ENCODE measurements at places on chromosomes 4 and X.
A peak's percentile ranks its signal among the peaks of the same experiment; 100 is the strongest.

DNA sequence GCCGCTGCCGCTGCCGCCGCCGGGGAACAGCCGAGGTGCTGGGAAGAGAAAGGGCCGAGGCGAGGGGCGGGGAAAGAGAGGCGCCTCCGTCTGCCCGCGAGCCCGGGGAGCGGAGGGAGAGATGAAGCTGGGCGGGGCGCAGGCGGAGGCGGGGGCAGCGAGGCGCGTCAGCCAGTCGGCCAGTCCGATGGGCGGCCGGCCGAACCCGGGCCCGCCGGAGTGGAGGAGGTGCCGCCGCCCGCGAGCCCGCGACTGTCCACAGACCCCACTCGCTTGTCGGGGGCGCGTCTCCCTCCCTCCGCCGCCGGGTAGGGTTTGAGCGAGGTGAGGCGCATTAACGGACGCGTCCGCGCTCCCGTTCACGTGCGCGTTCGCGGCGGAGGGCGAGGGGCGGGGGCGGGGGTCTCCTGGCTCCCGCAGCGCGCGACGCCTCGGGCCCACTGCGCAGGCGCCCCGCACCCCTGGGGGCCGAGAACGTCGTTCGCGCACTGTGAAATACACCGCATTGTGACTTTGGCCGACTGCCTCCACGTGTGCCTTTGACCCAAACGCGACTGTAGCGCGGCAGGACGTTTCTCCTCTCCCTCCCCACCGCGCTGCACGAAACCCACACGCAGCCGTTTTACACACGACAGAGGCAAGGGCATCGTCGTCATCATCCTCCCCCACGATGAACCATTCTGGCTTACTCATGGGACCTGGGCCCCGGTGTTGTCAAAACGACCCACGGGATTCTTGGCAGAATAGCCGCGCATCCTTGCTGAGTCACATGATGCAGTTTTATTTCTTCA is at the start of gene NUDT11:
NUDT11 (minus strand) TSS at position 92 of the 791 bp plus-strand sequence. CDS start 148 bp downstream, outside the sequence.
- peak; percentile 71 for DNase-seq

- peak; percentile 68 for DNase-seq
Observed at GRCh38 chr4:112704991-112705845, 68.3 kb downstream of the LARP7 start.

GRCh38 chrX:21939906-21940305 is 603 bp upstream of the SMS start:
- no peak for DNase-seq

DNA sequence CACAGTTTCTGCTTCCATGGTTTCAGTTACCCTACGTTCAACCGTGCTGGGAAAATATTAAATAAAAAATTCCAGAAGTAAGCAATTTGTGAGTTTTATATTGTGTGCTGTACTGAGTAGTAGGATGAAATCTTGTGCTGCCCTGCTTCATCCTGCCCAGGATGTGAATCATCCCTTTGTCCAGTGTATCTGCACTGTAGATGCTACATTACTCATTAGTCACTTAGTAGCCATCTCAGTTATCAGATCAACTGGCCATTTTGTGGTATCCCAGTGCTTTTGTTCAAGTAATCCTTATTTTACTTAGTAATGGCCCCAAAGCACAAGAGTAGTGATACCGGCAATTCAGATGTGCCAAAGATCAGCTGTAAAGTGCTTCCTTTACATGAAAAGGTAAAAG is 97.9 kb downstream of the COX18 start:
- peak; percentile 96 for DNase-seq

DNA sequence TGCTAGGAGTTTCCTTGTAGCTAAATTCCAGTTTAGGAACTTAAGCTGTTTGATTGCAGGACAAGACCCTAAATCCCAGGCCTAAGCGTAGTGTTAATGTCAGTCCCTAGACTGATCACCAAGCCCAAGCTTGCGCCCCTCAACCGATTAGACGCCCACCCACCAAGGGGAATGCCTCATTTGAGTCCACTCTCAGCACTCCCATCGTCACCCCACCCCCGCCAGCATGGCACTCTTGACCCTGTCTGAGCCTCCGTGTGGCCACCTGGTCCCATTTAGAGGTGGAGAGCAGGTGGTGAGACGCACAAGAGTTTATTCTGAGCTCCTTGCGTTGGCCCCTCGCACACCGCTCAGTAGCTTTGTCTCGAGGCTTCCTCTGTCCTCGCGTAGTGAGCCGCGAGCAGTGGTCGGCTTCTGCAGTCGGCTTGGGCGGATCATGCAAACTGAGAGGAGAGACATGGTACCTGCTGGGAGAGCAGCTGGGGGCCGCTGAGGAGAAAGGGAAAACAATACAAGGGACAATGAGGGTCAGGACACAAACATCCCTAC is 48.5 kb upstream of the ZNF157 start:
- DNase-seq: no peak

DNA sequence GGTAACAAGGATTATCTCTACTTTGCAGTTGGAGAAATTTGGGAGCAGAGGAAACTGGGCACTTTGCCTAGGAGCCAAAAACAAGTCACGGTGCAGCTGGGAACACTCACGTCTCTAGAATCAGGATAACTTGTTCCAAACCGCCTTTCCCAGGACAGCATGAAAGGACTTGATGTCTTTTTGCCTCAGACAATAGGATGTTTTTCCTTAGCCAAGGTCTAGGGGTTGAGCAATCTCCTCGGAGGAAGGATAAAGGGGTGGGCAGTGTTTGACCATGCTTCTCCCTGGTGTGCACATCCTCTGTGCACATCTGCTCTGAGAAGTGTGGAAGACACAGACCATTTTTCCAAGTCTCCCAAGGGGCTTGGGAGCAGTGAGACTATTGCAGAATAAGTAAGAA is 1.7 kb upstream of the SPARCL1 start:
- DNase-seq: peak; percentile 37

GRCh38 chrX:18075603-18076002 is 145.1 kb downstream of the BEND2 start:
- no peak for DNase-seq

- DNase-seq: no peak
Observed at GRCh38 chr4:849478-850175, 23.7 kb upstream of the CPLX1 start.

DNA sequence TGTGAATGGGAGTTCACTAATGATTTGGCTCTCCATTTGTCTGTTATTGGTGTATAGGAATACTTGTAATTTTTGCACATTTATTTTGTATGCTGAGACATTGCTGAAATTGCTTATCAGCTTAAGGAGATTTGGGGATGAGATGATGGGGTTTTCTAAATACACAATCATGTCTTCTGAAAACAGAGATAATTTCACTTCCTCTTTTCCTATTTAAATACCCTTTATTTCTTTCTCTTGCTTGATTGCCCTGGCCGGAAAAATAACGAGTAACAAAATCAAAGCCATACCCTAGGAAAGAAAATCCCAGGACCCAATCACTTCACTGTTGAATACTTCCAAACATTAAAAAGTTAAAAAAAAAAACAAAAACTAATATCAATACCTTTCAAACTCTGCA is 67.7 kb upstream of the UGT2B4 start:
- DNase-seq: no peak

GRCh38 chr4:42167709-42168108 is 15.3 kb upstream of the BEND4 start:
- no peak for DNase-seq

DNA sequence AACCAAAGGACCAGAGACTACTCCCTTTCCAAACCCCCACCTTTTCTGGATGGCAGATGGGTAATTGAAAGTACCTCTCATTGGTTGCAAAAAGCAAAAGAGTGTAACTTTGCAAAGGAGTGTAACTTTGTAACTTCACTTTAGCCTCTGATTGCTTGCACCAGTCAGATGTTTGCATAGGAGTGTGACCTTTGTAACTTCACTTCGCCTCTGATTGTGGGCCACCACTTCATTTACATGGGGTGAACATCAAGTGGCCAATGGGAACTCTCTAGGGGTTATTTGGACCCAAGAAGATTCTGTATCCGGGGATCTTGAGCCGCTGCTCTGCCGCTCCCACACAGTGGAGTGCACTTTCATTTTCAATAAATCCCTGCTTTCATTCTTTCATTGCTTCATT is 9.9 kb upstream of the SLC25A43 start:
- no peak for DNase-seq

- DNase-seq: no peak
Observed at GRCh38 chrX:134158821-134159512, 78.0 kb upstream of the CCDC160 start.

DNA sequence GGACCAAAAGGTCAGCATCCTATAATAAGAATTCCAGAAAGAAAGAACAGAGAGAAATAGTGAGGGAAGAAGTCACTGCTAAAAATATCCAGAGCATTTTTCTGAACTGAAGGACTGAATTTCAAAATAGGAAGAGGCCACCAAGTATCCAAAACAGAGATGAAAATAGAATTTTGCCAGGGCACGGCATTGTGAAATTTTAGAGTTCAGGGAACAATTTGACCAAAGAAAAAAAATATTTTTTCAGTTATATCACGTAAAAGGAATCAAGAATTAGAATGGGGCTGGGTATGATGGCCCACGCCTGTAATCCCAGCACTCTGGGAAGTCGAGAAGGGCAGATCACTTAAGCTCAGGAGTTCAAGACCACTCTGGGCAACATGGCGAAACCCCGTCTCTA is 65.4 kb downstream of the FGFBP1 start:
- DNase-seq: no peak

DNA sequence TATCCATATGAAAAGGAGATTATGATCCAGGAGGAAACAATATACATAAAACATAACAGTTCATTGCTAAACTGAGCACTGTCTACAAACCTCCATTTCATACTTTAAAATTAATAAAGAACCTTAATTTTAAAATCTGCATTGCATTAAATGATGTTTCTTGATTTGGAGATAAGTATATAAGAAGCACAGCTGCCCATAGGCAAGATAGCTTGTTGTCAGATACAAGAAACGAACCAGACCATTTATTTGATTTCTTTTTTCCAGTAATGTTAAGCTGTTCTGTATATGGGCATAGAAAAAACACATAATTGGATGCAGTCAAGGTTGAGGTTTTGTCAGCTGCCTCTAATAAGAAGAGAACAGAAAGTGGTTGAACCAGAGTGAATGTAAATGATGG is 6.4 kb downstream of the GUF1 start:
- no peak for DNase-seq

GRCh38 chr4:89308161-89308500 is 531 bp upstream of the GPRIN3 start:
- DNase-seq: peak; percentile 16

GRCh38 chr4:105236202-105236915 is 89.7 kb downstream of the TET2 start:
- DNase-seq: no peak

GRCh38 chr4:80484712-80485111 is 149.2 kb downstream of the CFAP299 start:
- peak; percentile 14 for DNase-seq

- DNase-seq: no peak
Observed at GRCh38 chr4:108247387-108248049, 78.8 kb upstream of the LEF1 start.

DNA sequence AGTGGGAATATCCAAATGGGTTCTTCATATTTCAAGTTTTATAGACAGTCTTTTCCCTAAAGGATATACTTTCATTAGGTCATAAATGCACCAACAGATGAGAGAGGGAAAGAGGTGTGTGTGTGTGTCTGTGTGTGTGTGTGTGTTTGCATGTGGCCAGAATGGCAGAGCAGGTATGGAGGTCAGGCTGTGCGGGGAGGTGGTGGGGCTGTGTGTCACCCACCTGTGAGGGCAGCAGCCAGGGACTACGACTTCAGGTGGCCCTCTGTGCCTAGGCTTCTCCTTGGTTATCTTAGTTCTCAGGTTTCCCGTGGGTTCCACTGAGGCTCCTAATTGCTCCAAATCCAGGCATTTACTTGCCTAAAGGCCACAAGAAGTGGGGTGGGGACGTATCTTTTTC is 14.6 kb downstream of the HAND2 start:
- DNase-seq: no peak

DNA sequence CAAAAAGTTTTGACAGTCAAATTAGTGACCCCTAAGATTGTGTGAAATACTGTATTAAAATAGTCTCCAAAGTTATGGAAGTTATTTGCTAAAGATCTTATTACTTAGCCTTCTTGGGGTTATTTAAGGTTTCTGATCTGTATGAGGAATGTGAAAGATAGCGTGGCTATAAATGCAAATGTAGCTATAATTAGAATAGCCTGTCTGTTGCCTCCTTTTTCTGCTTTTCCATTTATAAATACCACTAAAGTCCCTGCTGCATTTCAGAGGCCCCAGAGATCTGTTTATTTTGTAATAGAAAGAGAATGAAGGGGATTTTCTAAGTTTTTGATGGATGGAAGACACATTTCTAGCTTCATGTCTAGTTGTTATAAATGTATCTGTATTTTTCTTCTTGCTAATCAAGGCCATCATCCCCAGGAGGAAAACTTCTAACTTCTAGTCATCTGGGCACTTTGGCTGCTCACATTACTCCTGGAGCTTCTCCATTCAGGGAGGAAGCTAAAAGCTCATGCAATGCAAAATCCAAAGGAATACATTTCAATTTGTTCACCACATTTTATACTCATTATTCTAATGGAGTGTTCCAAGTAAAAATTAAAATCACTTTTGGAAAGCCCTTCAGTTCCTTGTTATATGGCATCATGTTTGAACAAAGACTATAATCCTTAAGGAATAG is 73.9 kb downstream of the INTS12 start:
- no peak for DNase-seq

DNA sequence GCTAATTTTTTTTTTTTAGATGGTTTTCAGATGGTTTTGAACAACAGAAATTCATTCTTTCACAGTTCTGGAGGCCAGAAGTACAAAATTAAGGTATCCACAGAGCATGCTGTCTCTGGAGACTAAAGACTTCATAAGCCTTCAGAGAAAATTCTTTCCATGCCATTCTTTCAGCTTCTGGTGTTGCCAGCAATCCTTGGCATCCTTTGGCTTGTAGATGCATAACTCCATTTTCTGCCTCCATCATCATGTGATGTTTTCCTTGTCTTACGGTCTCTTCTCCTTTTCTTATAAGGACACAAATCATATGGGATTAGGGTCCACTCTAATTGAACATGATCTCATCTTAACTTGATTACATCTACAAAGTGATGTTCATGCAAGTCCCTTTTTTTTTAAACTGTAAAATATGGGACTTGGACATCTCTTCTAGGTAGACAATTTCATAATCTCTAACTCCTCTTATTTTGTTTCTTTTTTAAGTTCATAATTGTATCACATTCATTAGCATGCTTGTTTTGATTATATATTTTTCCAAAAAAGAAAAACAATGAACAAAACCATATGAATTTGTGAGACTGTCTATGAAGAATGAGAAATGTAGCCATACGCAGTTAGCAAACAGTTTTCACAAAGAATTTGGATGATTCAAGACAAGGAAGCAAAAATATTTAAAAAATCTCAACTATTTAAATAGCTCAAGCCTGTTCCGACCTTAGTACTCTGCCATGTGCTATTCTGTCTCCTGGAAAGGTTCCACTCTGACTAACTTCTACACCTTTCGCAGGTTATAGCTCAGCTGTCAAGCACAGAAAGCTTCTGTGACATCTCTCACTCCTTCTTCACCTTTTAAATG is 53.1 kb upstream of the GIMD1 start:
- peak; percentile 59 for DNase-seq

DNA sequence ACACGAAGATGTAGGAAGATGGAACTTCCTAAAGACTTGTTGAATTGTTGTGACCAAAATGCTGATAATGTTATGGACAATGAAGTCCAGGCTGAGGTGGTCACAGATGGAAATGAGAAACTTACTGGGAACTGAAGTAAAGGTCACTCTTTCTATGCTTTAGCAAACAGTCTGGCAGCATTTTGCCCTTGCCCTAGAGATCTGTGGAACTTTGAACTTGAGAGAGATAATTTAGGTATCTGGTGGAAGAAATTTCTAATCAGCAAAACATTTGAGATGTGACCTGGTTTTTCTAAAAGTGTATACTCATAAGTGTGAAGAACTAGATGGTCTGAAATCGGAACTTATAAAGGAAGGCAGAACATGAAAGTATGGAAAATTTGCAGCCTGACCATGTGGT is 1785.9 kb downstream of the PCDH7 start:
- no peak for DNase-seq

GRCh38 chr4:24913119-24913485 is 260 bp upstream of the CCDC149 start:
- no peak for DNase-seq
